Stimulated activated CD8-positive, alpha-beta memory T cell treated with anti-CD3 and anti-CD28 coated beads, Interleukin-15, amount 100 ng/mL, for 24 hours (primary cell): ENCODE measurements at places on chromosomes 13 and 19.

- no peak for DNase-seq
Measured at GRCh38 chr13:35964863-35965180, 166.4 kb downstream of the DCLK1 start.

DNA sequence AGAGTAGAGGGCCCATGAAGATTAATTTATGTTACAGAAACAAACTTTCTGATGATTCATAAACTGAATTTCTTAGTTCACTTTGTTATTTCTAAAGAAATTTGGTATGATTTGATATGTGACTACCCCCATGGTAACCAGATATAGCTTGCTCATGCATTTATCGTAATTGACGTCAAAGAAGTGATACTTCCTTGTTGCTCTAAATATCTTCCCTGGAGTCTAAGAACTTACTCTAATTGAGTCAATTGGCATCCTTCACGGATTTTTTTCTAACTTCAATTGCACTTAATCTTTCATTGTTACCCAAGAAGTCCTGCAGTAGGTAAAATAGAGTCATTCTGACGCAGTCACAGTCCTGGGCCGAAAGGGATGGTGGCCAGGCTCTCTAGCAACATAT lies 240.9 kb downstream of the GPC5 start:
- no peak for DNase-seq

DNA sequence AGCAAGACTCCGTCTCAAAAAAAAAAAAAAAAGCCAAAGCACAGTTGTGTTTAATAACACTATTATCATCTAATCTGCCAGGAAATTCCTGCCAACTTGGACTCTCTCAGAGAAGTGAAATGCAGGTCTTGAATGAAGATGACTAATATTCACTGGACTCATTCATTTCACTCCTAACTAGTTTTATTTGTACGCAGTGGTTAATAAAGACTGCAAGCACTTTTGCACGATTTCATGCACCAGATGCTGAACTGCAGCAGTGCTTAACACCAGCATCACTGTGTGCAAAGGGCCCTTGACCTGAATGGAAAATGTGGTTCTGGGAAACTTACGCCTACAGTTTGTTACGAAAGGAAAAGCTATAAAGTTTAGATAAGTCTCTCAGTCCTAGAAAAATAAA lies 63.3 kb downstream of the DHRS12 start:
- no peak for DNase-seq

DNA sequence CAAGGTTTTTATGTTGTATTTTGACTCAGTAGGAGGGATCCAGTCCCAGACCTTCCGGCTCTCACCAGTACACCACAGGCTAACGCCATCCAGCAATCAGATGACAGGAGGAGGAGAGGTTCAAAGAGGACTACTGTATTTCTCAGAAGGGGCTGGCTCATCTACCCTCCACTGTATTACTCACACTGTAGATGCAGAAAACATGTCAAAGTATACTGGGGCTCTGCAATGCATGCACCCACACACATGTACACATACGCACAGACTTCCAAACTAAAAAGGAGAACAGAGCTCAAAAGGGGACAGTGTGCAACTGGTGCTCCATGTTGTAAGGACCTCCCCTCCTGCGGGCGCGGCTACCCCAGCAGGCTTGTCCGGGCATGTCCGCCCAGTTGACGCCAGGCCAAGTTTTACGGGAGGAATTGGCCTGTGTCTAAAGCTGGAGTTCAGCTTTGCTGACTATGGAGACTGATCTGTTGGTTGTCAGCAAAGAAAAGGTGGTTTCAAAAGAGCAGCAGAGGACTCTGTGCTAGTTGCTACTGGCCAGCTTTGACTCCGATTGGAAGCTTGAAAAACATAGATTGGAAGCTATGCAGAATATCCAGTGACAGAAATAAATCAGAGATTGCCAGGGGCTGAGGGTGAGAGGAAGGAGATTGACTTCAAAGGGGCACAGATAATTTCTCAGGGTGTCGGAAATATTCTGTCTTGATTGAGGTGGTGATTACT lies 314.2 kb downstream of the DLEU7 start:
- DNase-seq: no peak
